ENCODE measurements at places on chromosomes 5 and 9. TPM values are rescaled to one million over a fixed set of nuclear protein-coding genes. Genes with fewer than 3 reads are reported as not detected.

DNA sequence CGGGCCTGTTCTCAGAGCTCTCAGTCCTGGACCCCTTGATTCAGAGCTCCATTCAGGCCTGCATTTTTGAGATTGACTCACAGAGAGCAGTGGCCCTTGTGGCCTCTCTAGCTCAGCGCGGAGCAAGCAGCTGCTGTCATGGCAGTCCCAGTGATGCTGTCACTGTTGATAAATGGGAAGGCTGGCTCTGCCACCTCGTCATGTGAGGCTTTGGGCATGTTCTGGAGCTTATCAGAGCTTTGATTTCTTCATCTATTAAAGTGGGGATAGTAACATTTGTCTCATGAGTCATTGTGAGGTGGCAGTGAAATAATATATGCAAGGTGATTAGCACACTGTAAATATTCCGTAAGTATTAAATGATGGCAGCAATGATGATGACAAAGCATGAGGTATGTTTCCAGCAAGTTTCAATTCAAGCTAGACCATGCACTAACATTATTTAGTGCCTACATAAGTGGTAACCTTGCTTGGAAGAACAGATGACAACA, 126.4 kb upstream of the CXCL14 start:
- H3K36me3 ChIP-seq, result no peaks in the 10 kb centered on the region
- no peak overlapping the region for H3K4me3 ChIP-seq
- DNase-seq, result no peak

DNA sequence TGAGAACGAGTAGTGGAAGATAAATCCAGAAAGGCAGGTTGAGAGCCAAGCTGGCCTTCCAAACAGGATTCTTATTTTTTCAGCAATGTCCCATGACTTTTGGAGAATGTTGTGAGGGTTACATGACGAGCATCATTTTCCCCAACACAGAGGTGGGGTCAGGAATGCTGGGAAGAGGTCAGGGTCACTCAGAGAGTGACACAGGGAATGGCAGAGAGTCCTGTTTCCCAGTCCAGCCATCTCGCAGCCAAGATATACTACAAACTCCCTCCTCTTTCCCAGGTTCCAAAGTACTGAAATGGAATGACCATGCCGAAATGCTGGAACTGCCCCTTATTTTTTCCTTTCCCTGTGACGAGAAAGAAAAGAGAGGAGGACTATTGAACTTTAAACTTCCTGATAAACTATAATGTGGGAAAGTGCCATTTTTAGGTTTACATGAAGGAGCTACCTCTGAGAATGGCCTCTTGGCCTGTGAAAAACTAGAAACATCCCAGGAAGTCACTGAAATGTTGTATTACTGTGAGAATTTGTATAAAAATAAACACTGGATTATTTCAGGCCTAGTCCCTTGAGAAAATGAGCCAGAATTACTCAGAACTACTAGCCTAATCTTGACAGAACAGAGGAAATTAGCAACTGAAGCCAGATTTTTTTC, 420.4 kb downstream of the CETN3 start:
- DNase-seq, result no peak
- no peaks in the 10 kb centered on the region for H3K36me3 ChIP-seq
- no peak overlapping the region for H3K27ac ChIP-seq
- H3K27me3 ChIP-seq, result no peaks in the 10 kb centered on the region

DNA sequence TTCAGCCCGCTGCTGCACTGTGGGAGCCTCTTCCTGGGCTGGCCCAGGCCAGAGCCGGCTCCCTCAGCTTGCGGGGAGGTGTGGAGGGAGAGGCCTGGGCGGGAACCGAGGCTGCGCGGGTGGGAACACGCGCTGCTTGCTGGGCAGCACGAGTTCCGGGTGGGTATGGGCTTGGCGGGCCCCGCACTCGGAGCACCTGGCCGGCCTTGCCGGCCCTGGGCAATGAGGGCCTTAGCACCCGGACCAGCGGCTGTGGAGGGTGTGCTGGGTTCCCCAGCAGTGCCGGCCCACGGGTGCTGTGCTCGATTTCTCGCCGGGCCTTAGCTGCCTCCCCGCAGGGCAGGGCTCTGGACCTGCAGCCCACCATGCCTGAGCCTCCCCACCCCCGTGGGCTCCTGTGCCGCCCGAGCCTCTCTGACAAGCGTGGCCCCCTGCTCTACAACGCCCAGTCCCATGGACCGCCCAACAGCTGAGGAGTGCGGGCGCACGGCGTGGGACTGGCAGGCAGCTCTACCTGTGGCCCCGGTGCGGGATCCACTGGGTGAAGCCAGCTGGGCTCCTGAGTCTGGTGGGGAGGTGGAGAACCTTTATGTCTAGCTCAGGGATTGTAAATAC, 1366.4 kb upstream of the NUDT12 start:
- DNase-seq, result no peak
- no peaks in the 10 kb centered on the region for H3K4me1 ChIP-seq
- no peak overlapping the region for H3K27ac ChIP-seq
- no peaks in the 10 kb centered on the region for H3K27me3 ChIP-seq
- no peak overlapping the region for H3K4me3 ChIP-seq

Gene RPP25L
- 38.2 TPM for total RNA-seq

Gene HNRNPH1
- 561 TPM for total RNA-seq

GRCh38 chr9:107751567-107752210, 262.1 kb upstream of the KLF4 start:
- DNase-seq, result peak; percentile 33
- no peaks in the 10 kb centered on the region for H3K36me3 ChIP-seq
- peaks cover 5% of the 10 kb centered on the region for H3K4me1 ChIP-seq
- H3K4me3 ChIP-seq, result no peak overlapping the region
- H3K27ac ChIP-seq, result no peak overlapping the region

- no peak for DNase-seq
- H3K4me3 ChIP-seq, result no peak overlapping the region
- H3K4me1 ChIP-seq, result no peaks in the 10 kb centered on the region
- H3K27ac ChIP-seq, result no peak overlapping the region
- H3K36me3 ChIP-seq, result no peaks in the 10 kb centered on the region
These were observed 356.0 kb upstream of the PANK3 start for GRCh38 chr5:168935183-168935582.

Gene MYORG
- 0.82 TPM for total RNA-seq

DNA sequence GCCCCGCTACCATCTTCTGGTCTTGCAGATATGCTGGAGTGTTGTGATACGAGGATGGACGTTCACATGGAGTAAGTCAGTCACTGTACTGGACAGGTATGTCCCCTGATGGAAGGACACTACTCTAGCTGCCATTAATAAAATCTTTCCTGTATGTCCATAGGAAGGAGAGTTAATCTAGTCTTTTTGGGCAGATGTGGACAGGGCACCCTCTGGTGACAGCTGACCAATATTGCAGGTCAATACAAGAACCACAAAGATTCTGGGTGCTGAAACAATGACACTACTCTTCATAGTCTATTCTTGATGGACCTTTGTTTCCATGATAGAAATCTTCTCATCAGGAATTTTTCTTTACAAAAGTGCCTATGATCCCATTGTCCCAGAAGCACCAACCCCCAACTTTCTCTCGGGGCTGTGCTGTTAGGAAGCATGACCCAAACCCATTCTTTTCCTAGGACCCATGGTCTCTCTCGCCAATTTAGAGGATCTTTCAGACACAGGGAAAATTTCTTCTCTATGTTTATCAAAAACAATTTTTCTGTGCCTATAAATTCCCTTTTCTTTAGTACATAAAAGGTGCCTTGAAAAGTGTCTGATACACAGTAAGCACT, 376.9 kb downstream of the DTWD2 start:
- no peak overlapping the region for H3K27ac ChIP-seq
- DNase-seq, result peak; percentile 17
- H3K36me3 ChIP-seq, result no peaks in the 10 kb centered on the region
- no peaks in the 10 kb centered on the region for H3K4me1 ChIP-seq
- H3K4me3 ChIP-seq, result no peak overlapping the region

Gene MIER3
- 17.8 TPM for total RNA-seq

Gene SLC6A18
- total RNA-seq, result not detected

- no peaks in the 10 kb centered on the region for H3K27me3 ChIP-seq
- no peak for DNase-seq
- H3K4me1 ChIP-seq, result no peaks in the 10 kb centered on the region
- H3K27ac ChIP-seq, result no peak overlapping the region
- no peaks in the 10 kb centered on the region for H3K36me3 ChIP-seq
These were observed 126.8 kb upstream of the PCA3 start for GRCh38 chr9:76637416-76637815.

- H3K4me3 ChIP-seq, result no peak overlapping the region
- no peak for DNase-seq
- no peaks in the 10 kb centered on the region for H3K27me3 ChIP-seq
These were observed 367.3 kb downstream of the NDUFS4 start for GRCh38 chr5:53927668-53928247.

DNA sequence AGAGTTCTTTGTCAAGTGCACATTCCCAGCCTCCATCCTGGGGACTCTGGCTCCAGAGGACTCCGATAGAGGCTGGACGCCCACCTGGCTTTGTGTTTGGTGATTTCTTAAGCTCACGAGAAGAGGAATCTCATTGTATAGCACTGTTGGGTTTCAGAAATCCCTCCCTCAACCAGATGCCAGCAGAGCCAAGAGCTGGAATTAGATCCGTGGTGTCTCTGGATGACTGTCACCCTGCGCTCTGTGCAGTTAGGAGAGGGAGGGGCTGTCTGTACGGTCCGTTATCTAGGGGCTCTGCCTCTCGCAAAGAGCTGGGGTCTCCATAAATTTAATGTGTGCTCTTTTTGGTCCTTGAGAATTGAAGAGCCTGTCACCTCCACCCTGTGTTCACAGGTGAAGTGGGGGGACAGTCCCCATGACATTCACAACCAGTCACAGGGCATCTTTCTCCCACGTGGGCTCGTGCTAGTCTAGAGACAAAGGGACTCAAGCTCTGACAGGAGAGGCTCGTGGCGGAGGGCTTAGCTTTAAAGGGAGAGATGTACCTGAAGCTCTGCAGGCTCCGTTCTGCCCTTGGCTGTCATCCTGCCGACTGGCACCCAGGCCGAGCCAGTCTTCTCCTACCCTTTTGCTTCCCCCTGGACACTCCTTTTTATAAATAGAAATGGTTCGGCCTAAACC, 41.4 kb downstream of the FAM78A start:
- H3K36me3 ChIP-seq, result peaks cover 51% of the 10 kb centered on the region
- no peak for DNase-seq
- H3K27me3 ChIP-seq, result peaks cover 6% of the 10 kb centered on the region
- no peak overlapping the region for H3K4me3 ChIP-seq
- no peak overlapping the region for H3K27ac ChIP-seq

- no peaks in the 10 kb centered on the region for H3K36me3 ChIP-seq
- peaks cover 13% of the 10 kb centered on the region for H3K27me3 ChIP-seq
- DNase-seq, result no peak
- no peak overlapping the region for H3K27ac ChIP-seq
These were observed 41.9 kb downstream of the ZNF354A start for GRCh38 chr5:178688551-178688950.

Gene CDH9
- not detected for total RNA-seq

GRCh38 chr5:143558048-143558447, 154.6 kb upstream of the NR3C1 start:
- H3K4me3 ChIP-seq, result no peak overlapping the region
- H3K4me1 ChIP-seq, result no peaks in the 10 kb centered on the region
- H3K27ac ChIP-seq, result no peak overlapping the region
- no peaks in the 10 kb centered on the region for H3K27me3 ChIP-seq

DNA sequence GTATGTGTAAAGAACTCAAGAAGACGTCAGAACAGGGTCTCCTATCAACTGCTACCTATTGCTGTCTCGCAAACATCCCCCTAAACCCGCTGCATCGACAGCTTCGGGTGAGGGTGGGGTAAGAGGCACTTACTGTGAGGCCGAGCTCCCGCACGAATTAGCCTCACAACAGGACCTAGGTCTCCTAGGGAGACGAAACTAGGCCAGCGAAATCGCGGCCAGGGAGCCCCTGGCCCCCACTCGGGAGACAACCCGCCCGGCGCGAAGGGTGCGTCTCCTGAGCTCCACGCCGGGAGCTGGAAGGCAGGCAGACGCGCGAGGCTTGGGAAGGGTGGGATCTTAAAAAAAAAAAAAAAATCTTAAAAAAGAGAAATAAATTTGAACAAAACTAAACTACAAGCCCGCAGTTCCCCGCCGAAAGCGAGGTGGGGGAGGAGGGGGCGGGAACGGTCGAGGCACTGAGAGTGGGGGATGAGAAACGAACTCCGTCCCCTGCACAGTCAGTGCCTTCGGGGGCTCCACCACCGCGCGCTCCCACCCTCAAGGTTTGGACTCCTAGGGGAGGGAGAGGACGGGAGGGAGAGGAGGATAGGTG, 33.0 kb upstream of the NFIB start:
- no peak overlapping the region for H3K27ac ChIP-seq
- no peaks in the 10 kb centered on the region for H3K4me1 ChIP-seq
- H3K27me3 ChIP-seq, result peaks cover 6% of the 10 kb centered on the region
- DNase-seq, result no peak
- no peak overlapping the region for H3K4me3 ChIP-seq

DNA sequence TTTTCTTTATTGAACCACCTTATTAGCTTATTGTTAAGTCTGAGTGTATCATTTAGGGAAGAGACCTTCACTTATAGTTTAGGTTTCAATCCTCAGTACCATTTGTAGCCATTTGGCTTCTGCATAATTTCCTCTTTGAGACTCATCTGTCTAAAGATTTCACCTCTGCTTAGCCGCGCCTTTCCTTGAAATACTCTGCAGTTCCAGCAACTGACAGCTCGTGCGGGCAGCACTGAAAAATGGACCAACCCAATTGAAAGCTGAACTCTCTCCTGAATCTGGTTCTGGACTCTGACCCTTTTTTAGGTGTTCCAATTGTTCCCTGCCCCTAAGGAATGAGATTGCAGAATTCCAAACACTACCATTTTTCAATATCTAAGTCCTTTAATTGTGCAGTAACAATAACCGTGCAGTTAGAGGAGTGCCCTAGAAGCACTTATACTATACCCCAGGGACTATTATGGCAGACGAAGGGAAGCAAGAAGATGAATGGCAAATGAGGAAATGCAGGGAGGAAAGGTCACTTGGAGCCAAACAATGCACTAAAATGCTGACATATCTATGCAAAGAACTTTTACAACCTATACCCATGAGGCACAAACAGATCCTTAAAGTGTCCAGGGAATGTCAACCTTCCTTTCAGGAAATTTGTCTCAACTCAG, 50.1 kb upstream of the PDE4D start:
- no peaks in the 10 kb centered on the region for H3K27me3 ChIP-seq
- H3K36me3 ChIP-seq, result no peaks in the 10 kb centered on the region
- no peak overlapping the region for H3K4me3 ChIP-seq
- DNase-seq, result no peak
- no peaks in the 10 kb centered on the region for H3K4me1 ChIP-seq

GRCh38 chr5:5767286-5767928, 344.9 kb downstream of the ICE1 start:
- DNase-seq, result no peak
- no peak overlapping the region for H3K4me3 ChIP-seq
- H3K4me1 ChIP-seq, result no peaks in the 10 kb centered on the region
- H3K27me3 ChIP-seq, result no peaks in the 10 kb centered on the region
- H3K27ac ChIP-seq, result no peak overlapping the region

Gene HBEGF
- total RNA-seq, result 0.98 TPM

Measured in K562 (cell line).